ENCODE measurements at places on chromosomes 12 and 14.

DNA sequence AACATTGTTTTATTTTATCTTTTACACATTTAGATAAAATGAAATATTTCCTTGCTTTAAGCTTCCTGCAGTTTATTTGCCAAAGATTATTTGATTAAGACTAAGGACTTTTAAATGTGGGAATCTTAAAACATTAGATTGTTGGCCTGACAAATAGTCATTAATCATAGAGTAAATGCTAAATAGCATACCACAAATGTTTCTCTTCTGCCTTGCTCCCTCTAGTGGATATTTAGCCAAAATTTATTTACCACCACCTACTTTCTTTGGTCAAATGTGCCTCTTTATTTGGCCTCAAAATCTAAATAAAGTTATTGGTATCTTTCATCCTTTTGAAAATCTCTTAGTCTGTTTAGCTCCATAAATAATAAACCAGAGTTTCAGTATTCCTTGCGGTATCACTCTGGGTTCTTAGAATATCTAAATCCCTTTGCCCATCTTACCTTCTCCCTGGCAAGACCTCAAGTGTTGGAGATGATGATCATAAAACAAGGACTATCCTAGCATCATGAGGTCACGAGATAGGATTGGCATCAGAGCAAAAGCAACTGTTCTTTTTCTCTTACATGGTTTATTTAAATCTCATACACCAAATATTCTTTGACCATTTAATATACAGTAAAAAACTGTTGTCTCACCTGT lies 150.6 kb upstream of the AEBP2 start:
- no peak for DNase-seq

DNA sequence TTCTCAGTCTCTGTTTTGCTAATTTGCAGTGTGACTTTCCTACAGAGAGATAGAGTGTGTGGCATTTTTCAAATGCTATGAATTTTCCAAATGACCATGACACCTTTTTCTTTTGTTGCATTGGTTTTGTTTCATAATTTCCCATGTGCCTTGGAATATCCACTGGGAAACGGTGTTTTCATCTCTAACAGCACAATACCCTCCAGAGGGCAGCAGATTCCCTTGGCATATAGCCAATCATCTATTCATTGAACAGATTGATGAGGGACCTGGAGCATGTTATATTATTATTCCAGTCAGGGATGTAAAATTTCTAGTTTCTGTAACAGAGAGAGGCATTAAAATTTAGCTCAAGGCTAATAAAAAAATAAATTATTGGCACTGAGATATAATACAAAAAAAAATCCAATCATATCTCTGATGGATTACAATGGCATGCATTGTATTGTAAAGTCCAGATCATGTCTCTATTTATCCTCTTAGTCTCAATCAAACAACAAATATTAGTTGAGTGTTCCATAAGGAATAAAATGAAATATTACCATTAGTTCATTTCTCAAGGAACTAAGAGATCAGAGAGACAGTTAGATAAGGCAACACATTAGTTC lies 29.6 kb upstream of the NTN4 start:
- DNase-seq = no peak

DNA sequence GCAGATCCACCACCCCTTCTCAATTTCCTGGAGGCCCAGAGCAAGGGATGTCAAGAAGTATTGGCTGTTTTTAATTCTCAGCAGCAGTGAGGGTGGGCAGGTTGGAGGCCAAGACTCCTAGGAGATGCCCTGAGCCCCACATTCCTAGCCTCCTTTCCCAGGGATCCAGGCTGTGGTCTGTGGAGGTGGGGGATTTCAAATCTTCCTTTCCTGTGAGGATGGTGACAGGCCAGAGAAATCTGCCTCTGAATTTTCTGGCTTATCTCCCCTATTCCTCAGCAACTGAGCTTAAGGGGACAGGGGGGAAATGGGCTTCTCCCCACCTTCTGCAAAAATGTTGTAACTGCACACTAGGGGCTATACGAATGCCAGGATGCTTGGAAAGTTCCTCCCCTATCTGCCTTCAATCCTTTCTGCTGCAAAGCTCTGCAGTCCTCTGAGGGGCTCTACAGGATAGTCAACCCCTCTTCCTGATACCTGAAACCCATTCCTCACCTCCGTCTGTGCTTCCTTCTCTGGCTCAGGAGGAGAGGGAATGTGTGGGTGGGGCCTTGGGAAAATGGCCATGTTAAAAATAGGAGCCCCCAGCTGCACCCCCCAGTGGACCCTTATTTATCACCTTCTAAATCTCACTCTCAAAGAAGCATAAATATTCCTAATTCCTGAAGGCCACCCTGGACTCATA lies 6.6 kb downstream of the GPR84 start:
- DNase-seq = no peak

- DNase-seq = no peak
These were observed 17.0 kb upstream of the IRF2BPL start for GRCh38 chr14:77045238-77046162.

DNA sequence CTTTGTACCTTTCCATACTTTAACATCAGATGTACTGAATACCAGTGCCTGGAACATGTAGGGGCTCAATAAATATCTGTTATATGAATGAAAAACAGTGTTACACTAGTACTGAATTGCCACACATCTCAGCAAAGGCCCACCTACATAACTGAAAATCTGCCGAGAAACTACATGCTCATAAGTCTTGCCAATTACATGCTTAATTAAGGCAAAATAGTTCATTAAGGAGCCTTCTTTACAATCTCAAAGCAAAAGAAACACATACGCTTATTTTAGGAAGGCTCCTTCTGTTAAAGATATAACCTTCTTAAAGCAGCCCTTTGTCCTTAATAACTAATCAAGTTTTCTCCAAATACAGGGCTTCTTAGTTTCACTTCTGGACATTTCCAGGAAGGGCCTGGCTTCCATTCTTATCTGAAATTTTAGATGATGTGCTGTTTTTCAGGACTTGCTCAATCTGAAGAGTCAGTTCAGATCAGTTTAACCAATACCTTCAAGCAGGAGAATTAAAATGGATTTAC lies 11.5 kb downstream of the LIMA1 start:
- DNase-seq = no peak

- DNase-seq = no peak
These were observed 39.4 kb downstream of the ATF7 start for GRCh38 chr12:53586745-53587144.

DNA sequence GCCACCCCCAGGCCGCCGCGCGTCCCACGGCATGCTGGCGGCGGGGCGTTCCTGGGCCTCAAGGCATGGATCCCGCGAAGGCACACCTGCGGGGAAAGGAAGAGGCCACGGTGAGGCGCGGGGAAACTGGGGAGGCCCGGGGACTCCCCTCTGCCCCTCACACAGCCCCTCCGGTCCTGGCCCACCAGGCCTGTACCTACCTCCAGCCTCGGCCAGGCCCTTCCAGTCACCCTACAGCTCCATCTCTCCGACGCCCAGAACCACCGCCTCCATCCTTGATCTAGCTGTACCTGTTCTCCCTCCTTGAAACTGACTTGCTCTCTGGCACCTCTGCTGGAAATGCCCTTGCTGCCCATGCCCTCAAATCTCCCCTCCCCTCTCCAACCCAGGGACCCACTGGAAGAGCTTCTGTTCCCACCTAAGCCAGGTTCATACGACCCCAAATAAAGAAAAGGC lies 1.7 kb downstream of the ANKRD9 start:
- no peak for DNase-seq

- no peak for DNase-seq
These were observed 21.0 kb downstream of the ANAPC5 start for GRCh38 chr12:121331248-121331647.

GRCh38 chr14:77660754-77661153 lies 44.3 kb upstream of the SPTLC2 start:
- no peak for DNase-seq

DNA sequence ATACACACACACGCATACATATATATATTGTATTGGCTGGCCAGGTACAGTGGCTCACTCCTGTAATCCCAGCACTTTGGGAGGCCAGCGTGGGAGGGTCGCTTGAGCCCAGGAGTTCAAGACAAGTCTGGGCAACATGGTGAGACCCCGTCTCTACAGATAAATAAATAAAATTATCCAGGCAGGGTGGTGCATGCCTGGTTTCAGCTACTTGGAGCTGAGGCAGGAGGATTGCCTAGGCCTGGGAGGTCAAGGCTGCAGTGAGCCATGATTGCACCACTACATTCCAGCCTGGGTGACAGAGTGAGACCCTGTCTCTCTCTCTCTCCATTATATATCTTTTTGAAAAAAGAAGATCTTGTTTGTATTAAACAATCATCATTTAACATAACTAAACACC lies 4.6 kb upstream of the SYNE3 start:
- DNase-seq = no peak

DNA sequence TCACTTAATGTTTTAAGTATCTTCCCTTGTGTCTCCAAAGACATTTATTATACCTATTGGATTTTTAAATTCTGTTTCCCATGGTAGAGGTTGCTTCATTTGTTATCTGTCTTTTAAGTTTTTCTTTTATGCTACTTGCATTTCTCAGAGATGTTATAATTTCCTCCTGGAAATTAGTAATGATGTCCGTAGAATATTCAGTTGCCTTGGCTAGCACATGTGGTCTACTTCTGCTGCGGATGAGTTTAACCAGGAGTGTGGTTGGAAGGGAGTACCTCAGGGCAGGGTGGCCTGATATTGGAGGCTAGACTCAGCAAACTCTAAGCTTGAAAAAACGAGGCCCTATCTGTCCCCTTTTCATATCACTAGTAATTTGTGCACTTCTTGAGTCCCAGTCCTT lies 8.8 kb upstream of the EVL start:
- no peak for DNase-seq

Measured in T-helper 22 cell (primary cell).